ENCODE measurements at places on chromosomes 3 and 15.

DNA sequence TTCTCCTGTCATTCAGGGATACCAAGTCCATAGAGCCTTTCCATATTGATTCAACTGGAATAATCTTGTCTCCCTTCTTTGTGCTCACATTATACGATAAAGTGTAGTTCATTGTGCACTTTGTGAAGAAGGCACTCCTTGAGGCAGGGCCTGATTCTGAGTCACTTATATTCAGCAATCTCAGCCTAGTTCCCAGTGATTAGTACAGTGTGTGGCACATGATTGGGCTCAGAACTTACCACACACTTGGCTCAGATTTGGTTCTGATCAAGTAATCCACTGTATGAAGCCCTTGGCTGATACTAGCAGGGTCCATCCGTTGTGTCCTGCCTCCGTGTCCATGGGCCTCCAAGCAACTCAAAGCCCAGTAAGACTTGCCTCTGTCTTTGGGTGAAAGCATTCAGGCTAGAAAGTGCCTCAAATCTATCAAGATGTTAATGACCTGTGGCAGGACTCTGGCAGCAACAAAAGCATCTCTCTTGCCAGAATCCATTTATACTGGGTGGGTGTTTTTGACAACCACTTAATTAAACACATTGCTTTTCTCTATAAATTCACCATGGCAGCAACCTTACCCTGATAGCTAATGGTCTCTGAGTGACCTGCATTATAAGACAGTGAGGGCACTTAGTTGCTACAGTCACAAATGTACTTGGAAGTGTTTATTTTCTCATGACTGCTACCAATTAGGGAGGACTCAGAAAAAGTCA is 51.3 kb downstream of the TPRG1 start:
- no peak for DNase-seq

DNA sequence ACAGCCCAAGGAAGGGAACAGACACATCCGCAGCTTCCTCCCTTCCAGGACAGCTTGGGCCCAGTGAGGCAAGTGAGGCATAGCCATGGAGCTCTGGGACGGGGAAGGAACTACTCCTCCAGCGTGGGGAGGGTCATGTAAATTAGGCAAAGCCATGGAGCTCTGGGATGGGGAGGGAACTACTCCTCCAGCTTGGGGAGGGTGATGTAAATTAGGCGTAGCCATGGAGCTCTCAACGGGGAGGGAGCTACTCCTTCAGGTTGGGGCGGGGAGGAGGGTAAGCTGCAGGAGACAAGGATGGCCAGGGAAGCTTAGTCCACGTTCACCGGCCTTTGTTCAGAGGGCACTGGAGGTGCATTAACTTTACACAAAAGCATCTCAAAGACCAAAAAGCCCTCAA is 21.1 kb upstream of the BDH1 start:
- DNase-seq: no peak

GRCh38 chr3:8766148-8766547 is 3.3 kb downstream of the OXTR start:
- no peak for DNase-seq

DNA sequence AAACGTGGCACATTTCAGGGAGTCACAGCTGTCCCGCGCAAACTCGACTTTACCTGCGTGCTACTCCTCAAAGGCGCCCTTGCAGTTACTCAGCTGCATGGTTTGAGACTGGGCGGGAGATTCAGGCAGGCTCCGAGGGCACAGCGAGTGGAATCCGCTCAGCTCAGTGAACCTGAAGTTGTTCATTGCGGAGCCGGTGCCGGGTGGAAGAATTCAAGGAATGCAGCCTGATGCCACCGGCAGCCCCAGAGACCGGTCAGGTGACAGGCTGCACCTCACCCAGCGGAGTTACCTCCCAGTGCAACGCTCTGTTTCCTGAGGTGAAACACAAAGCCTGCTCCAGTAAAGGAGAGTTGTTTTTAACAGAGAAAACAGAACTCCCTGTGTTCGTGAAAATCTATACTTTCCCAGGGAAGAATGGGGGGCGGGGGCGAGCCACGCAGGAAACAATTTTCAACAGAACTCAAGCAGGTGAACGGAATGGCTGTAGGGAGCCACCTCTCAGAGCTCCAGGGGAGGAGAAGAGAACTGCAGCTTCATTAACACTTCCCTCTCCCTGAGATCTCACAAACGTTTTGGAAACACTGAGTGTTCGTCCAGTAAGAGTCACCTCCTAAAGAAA is 3.8 kb downstream of the VEPH1 start:
- no peak for DNase-seq

GRCh38 chr15:76588811-76589747 is 252.5 kb downstream of the ISL2 start:
- DNase-seq: no peak

DNA sequence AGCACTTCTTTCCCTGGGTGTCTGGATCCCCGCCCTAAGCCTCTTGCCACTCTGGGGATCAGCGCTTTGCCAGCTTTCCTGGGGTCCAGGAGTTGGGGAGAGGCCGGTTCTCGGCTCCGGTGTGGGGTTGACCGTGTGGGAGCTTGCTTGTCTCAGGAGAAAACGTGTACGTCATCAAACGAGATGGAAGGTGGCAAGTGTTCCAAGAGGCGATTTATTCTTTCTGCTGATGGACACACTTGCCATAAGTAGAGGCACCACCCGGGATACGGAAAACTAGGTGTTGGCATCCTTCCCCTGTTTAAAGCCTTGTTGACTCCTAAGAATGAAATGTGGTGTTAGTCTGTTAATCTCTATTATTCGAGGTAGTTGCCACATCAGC is 295 bp downstream of the ZWILCH start:
- no peak for DNase-seq

GRCh38 chr3:116445990-116446389 is 703 bp upstream of the LSAMP start:
- no peak for DNase-seq

- no peak for DNase-seq
Measured at GRCh38 chr3:175670557-175670956, 811.4 kb downstream of the NAALADL2 start.

- no peak for DNase-seq
Measured at GRCh38 chr3:118537454-118537853, 497.2 kb downstream of the IGSF11 start.

GRCh38 chr15:62900071-62900802 is 142.3 kb upstream of the TPM1 start:
- no peak for DNase-seq

DNA sequence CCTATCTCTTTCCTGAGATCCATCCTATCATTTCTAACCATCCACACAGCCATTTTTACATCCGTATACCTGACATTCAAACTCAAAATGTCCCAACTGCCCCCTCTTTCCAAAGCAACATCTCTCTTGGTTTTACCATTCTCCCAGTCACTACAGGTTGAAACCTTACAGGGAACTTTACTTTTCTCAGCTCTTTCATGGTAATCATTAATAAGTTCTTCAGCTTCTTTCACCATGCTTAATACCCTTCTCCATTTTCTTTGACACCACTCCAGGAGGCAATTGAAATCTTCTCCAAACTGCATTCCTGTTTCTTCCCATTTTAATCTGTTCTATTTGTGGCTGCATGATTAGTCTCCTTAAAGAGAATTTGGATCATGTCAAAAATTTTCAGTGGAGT is 352.5 kb downstream of the GAP43 start:
- no peak for DNase-seq

DNA sequence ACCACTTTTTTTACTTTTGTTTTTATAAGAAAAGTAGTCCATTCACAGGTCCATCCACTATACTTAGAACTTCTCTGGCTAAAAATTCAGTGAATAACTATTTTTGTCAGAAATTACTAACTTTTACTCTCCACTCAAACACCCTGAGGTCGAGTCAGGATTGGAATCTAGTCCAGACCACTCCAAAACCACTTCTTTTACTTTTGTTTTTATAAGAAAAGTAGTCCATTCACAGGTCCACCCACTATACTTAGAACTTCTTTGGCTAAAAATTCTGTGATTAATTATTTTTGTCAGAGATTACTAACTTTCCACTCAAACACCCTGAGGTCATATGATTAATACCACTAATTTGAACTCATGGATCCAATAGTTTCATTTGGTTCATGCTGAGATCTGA is 239.4 kb downstream of the RORA start:
- no peak for DNase-seq

GRCh38 chr3:128969993-128970739 is 23.7 kb downstream of the CFAP92 start:
- DNase-seq: peak; percentile 32

- no peak for DNase-seq
Measured at GRCh38 chr3:17631609-17632008, 110.8 kb downstream of the TBC1D5 start.

GRCh38 chr3:122233101-122233952 is 49.9 kb downstream of the CASR start:
- DNase-seq: no peak

- DNase-seq: no peak
Measured at GRCh38 chr3:128946411-128946810, 47.5 kb downstream of the CFAP92 start.

DNA sequence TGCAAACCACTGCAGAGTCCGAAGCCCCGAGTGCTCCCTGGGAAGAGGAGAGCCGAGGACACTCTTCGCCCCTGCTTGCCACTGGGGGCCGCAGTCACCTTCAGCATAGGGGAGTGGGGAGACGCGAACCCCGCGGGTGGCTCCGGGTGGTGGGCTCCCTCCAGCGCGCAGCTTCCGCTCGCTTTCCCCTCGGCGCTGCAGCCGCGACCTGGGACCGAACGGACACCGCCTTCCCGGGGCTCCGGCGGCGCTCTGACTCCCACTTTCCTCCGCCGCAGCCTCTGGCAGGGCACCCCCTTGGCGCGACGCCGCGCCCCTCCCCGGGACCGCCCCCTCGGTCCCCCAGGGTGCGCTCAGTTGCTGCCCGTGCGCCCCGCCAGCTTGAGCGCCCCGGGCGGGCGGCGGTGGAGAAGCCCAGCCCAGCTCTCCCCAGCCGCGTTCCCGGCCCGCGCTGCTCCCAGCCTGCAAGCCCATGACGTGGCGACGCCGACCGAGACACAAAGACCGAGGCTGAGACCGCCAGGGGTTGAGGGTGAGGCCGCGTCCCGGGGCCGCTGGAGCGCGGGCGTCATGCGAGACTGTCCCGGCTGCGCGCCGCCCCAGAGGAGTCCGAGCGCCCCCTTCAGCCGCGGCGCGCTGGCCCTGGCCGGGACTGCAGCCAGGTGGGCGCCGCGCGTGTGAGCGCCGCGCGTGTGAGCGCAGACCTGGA is at the start of gene MINAR1:
Gene MINAR1 (plus strand): TSS at position 701 of the 709 bp plus-strand sequence. CDS start 23,812 bp downstream, outside the sequence.
- no peak for DNase-seq

- no peak for DNase-seq
Measured at GRCh38 chr3:104974316-104974715, 392.4 kb upstream of the ALCAM start.

DNA sequence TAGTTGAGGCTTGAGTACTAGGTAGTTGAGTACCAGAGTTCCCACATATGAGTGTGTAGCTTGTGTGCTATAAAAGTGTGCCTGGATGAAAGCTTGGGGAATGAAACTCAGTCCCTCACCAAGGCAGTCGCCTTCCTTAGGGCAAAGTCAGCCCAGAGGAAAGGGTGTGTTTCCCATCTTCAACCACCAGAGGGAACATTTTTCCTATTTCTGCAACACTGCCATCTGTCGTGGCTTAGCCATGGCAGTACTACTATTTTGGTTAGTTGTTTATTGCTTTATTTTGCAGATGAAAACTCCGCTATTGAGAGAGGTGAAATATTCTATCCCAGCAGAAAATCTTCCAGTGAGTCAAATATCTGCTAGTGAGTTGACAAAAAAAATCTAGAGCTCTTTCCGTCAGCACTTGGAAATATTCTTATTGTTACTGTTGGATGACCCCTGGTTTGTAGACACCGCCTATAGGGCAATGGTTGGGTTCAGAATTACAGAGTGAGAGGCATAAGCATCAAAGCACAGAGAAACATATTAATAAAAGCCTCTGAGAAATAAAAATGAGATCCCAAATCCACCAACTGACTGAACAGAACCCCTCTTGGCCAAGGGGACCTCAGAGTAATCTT is 239.9 kb downstream of the CPNE4 start:
- peak; percentile 28 for DNase-seq

GRCh38 chr15:101692801-101693598 is 31.3 kb downstream of the TARS3 start:
- no peak for DNase-seq

GRCh38 chr15:43931790-43932435 is 105.1 kb downstream of the WDR76 start:
- no peak for DNase-seq

GRCh38 chr3:149015393-149015792 is 24.1 kb downstream of the GYG1 start:
- DNase-seq: no peak

DNA sequence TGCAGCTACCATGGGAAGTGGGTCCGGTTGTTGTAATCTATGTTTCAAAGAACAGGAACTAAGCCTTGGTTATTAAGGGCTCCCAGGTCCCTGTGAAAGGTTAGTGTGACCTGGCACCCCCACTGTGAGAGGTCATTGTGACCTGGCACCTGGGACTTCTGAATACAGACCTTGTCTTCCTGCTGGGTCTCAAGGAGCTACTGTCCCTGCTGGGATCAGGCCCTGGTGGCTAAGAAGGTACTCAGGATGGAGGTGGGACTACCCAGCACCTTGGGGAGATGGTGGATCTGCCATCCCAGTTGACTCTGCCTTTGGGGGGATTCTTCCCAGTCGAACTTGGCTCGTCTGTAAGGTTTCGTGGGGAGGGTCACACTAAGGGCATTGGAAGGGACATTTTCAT is 10.3 kb upstream of the SLCO2A1 start:
- no peak for DNase-seq

- no peak for DNase-seq
Measured at GRCh38 chr3:36677331-36678007, 86.9 kb downstream of the DCLK3 start.

DNA sequence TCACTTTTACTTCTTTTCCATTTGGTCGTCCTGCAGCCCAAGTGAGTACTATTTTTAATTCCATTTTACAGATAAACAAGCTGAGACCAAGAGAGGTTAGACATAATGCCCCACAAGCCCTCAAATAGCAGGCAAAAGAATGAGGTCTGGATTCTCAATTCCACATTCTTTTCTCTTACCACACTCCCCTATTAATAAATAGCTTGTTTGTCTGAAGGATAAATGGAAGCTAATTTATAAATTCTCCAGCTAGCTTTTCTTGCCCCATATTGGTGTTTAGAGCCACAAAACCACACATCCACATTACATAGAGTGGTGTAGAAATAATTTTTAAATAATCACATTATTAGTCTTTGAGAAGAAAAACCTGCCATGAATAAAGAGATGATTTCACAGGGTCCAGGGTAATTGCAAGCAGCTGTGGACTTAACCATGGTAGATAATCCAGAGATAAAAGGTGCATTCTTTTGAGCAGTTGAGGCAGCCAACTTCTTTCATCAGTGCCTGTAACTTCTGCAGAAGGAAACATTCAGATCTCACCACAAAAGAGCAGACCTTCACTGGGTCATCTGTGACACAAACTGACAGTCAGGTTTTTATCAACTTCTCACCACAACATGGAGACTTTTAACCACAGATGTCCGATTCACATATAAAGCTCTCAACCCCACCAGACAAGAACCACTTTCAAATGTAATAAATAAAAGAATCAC is 313.4 kb upstream of the STT3B start:
- no peak for DNase-seq

DNA sequence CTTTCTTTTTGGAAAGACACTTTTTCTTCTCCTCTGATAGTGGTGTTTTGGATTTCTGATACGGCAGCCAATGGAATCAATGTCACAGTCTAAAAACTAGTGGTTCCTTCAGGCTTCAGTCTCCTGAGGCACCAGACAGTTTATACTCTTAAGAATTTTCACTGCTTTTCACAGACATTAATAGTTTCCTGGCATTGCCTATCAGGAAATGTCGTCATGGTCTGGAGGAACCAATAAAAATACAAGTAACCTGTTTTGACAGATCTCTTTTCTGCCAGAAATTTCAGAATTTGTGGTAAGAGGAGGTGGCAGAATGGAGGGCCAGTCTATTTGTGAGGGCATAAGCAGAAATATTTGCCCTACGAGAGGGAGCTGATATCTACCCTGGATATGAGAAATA is 44.8 kb downstream of the FILIP1L start:
- no peak for DNase-seq

All from GM18507 (cell line).